T-helper 1 cell (primary cell): ENCODE measurements at places on chromosomes 5 and 9.

GRCh38 chr9:104264431-104264830, 170.3 kb downstream of the SMC2 start:
- DNase-seq: no peak

- DNase-seq: peak; percentile 43
These were observed 25.0 kb upstream of the SPTLC1 start for GRCh38 chr9:92140074-92140753.

- no peak for DNase-seq
These were observed 11.5 kb downstream of the STKLD1 start for GRCh38 chr9:133387680-133388079.

DNA sequence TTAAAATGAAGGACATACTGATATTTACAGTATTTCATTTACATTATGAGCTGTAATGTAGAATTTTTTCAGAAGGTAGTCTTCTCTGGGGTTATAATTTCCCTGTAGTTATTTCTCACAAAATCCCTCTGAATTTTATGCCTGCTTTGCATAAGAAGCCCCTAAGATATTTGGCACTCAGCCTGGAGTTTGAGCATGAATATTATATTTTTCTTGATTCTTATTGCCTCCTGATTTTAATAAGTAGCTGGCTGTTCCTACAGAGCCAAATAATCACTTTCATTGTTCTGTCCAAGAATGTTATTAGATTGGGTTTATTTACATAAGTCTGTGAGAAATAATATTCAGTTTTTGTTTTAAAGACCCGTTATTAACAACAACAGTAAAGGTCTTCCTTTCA, 195.0 kb downstream of the FER start:
- no peak for DNase-seq

GRCh38 chr5:31753700-31754357, 114.9 kb downstream of the PDZD2 start:
- DNase-seq: no peak

- no peak for DNase-seq
These were observed 45.8 kb upstream of the ATG10 start for GRCh38 chr5:81925981-81926380.

DNA sequence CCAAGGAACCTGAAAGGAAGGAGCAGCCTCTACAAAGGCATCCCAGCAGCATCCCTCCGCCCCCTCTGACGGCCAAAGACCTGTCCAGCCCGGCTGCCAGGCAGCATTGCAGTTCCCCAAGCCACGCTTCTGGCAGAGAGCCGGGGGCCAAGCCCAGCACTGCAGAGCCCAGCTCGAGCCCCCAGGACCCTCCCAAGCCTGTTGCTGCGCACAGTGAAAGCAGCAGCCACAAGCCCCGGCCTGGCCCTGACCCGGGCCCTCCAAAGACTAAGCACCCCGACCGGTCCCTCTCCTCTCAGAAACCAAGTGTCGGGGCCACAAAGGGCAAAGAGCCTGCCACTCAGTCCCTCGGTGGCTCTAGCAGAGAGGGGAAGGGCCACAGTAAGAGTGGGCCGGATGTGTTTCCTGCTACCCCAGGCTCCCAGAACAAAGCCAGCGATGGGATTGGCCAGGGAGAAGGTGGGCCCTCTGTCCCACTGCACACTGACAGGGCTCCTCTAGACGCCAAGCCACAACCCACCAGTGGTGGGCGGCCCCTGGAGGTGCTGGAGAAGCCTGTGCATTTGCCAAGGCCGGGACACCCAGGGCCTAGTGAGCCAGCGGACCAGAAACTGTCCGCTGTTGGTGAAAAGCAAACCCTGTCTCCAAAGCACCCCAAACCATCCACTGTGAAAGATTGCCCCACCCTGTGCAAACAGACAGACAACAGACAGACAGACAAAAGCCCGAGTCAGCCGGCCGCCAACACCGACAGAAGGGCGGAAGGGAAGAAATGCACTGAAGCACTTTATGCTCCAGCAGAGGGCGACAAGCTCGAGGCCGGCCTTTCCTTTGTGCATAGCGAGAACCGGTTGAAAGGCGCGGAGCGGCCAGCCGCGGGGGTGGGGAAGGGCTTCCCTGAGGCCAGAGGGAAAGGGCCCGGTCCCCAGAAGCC, 30.8 kb downstream of the CD180 start:
- peak; percentile 62 for DNase-seq

GRCh38 chr9:91681461-91682305, 258.1 kb upstream of the NFIL3 start:
- peak; percentile 59 for DNase-seq

GRCh38 chr5:87732875-87733768, 320.4 kb upstream of the CCNH start:
- DNase-seq: no peak

GRCh38 chr9:134656334-134657006, 14.9 kb downstream of the COL5A1 start:
- no peak for DNase-seq

DNA sequence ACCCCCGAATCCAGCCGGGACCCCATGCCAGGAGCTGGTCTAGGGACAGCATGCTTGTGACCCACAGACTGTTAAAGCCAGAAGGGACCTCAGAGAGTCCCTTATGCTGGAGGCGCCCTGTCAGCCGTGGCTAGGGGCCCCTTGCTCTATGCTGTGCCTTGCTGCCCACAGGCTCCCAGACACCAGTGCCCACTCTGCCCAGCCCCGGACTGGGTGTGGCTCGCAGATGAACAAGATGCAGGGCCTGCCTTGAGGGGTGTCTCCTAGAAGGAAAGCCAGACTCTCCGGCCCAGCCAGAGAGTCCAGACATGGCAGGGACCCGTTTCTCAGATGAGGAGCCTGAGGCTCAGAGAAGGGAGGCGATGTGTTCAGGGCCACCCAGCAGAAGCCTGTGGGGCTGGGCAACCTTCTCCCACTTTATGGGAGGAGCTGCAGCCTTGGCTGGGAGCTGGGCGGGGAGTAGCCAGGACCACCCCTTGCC, 85.7 kb downstream of the LMX1B start:
- no peak for DNase-seq

GRCh38 chr5:10984021-10984715, 223.1 kb upstream of the DAP start:
- no peak for DNase-seq

- no peak for DNase-seq
These were observed 79.3 kb downstream of the TLE1 start for GRCh38 chr9:81609782-81610739.

- no peak for DNase-seq
These were observed 11.5 kb downstream of the GPR150 start for GRCh38 chr5:95631255-95631958.

- DNase-seq: no peak
These were observed 317.0 kb upstream of the MPDZ start for GRCh38 chr9:13596383-13596970.
